MV-4-11 (cell line): ENCODE measurements at places on chromosomes 7 and 10.

- no peak for DNase-seq
Measured at GRCh38 chr7:51847461-51848134, 531.0 kb upstream of the COBL start.

DNA sequence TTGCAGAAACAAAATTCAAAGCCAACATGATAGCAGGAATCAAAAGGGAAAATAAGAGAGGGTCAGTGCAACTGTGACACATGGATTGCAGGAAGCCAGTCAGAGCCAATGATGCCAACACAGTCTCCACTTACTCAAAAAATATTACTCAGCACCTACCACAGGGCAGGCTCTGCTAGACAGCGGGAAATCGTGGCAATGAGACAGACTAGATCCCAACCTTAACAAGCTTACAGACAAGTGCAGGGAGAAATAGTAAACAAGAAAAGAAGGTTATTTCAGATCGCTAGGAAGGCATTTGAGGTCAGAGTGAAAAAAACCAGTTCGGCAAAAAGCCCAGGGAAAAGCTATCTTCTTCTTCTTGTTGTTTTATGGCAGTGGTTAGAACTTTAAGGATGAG is 45.2 kb upstream of the NPFFR1 start:
- DNase-seq: no peak

DNA sequence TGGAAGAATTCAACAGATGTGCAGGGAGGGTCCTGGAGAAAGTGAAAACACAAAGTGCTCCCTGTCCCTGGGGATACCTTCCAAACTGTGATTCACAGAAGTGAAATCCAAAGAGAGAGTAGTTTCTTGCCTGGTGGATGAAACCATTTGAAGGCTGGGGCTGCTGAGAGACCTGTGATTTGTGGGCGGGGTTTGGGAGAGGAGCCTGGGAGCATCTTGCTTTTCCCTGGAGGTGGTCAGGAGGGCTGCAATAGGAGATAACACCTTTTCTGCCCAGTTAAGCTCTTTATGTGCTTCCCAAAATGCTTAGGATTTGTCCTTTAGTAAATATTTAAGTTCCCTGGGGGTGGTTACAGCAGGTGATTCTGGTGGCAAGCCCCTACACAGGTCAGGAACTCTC is 105.3 kb upstream of the TPK1 start:
- no peak for DNase-seq

DNA sequence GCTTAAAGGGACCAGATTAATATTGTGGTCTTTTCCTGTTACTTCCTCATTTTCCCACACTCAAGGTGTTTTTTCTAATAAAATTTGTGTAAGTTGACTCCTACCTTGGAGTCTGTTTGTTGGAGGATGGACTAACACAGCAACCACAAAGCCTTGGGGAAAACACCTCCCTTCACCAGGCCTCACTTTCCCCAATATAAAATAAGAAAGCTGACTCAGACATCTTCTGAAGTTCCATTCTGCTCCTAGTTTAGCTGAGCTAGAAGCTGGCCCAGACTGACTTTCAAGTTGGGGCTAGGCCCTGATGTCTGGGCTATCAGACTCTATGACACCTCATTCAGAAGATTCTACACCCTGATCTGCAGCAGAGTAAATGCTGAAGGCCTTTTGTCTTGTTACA is 73.0 kb upstream of the ADRB1 start:
- DNase-seq: no peak

- DNase-seq: no peak
Measured at GRCh38 chr10:104872691-104873090, 231.6 kb downstream of the SORCS3 start.

GRCh38 chr10:59959504-59960018 is 53.2 kb upstream of the CCDC6 start:
- no peak for DNase-seq

GRCh38 chr10:82498976-82499375 is 624.0 kb downstream of the NRG3 start:
- DNase-seq: no peak

DNA sequence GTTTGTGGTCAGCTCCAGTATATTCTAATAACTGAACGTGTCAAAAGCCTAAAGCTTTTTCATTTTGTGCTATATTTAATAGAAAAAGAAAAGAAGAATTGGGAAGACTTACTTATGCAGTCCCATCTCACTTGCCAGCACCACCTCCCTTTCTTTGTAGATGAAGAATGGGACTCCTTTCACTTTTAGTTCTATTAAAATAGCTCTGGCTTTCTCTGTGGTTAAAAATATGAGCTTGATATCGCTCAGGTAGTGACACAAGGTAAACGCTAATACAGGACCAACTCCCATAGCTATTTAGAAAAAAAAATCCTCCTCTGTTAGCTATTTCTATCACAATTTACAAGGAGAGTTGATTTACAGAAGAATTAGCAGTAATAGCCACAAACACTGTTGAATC is 176.8 kb downstream of the PDE1C start:
- DNase-seq: no peak

GRCh38 chr7:117024811-117025210 is 71.5 kb downstream of the ST7 start:
- no peak for DNase-seq

DNA sequence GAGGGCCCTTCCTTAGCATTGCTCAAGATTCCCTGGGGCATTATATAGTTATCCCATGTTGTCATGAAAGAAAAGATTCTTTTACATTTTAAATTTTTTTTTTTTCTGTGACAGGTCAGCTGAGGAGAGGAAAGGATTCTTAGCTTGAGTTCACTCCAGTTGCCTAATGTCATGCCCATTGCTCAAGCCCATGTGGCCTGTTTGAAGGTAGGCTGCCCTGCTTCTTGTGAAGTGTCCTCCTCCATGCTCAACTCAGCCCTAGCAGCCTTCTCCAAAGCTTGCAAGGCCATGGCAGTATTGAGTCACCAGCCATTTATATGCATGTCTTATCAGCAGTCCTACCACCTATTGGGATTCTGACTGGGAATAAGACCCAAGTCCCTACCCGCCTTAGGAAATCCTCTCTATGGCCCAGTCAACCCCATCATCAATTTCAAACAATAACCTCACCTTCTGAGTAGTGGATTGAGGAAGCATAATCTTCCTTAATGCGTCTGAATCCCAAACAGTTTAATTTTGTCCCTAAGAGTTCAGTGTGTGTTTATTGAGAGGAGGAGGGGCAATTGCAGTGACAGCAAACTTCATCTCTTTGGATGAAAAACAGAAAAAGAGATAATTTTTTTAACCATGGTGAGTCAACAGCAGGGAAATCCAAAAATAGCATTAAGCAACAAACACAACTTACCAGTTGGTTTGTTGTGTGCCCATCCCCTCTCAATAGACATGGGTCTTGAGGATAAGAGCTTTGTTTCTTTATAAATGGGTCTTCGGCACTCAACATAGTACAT is 38.6 kb upstream of the WASL start:
- DNase-seq: no peak

- DNase-seq: no peak
Measured at GRCh38 chr7:139515266-139515665, 8.2 kb upstream of the CLEC2L start.

DNA sequence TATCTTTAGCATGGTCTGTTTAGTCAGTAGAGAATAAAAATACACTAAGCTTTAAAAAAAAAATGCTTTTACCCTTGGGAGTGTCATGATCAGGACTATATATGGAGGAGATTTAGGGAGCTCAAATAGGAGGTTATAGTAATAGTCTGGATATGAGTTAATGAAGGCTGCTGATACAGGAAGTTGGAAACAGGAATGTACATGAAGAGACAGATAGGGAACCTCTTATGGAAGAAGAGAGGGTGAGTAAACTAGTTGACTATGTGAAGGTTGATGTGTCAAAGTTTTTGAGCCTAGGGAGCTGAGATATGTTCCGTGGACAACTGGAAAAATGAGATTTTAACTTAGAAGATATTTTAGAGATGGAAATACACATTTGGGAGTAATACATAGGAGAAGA is 472.0 kb upstream of the FZD8 start:
- no peak for DNase-seq

- DNase-seq: no peak
Measured at GRCh38 chr10:11473128-11473760, 138.2 kb downstream of the USP6NL start.

- DNase-seq: peak; percentile 42
Measured at GRCh38 chr10:80185578-80186299, 19.6 kb downstream of the ANXA11 start.

- DNase-seq: peak; percentile 69
Measured at GRCh38 chr7:48097521-48098231, 8.6 kb downstream of the UPP1 start.

DNA sequence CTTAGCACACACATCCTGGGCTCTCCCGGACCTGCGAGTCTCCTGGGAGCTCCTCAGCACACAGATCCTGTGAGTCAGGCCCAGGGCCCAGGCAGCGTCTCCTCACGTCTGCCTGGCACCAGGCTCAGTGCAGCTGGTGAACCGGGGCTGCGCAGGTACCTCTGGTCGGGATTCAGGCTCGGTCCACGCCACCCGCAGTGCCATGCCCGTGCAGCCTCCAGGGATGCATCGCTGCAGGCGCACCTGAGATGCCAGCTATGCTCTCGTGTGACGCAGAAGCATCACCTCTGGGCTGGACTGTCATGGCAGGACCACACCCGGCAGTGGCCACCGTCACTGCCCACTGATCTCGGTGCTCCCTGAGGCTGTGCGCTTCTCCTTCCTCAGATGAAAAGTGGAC is 52.0 kb downstream of the NKX6-2 start:
- no peak for DNase-seq

DNA sequence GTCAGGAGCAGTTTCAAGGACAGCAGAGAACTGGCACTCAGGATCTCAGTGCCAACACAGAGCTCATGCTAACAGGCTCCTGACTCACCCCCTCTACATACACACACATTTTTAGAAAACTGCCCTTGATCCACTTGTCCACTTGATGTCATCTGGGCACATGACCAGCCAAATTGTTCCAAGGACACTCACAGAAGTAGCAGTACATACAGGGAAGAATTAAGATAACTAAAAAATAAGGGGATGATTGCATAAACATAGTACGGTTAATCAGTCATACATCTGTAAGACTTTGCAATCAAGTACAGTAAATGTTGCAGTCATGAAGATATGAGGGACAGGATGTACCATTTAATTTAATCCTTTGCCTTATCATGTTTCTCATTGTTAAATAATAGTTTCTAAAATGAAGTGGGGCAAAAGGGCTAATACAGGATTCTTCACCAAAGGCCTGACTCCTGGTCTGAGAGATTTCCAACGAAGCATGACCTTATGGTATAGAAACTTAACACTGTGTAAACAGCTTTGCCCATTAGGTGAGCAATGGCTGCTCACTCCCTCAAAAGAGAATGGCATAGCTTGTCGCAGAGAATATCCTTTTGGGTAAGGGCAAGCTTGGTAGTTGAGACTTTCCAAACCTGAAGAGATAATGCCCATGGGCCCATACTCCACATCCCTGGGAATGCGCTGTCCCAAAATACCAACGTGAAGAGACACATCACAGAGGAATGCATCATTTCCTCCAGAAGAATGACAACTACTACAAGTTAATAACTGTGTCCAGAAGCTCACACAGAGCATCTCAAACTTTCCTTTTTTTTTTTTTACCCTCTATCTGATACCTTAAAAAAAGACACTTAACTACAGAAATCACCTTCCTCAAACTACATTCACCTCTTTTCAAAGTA is 94.1 kb downstream of the ARMH3 start:
- DNase-seq: no peak

DNA sequence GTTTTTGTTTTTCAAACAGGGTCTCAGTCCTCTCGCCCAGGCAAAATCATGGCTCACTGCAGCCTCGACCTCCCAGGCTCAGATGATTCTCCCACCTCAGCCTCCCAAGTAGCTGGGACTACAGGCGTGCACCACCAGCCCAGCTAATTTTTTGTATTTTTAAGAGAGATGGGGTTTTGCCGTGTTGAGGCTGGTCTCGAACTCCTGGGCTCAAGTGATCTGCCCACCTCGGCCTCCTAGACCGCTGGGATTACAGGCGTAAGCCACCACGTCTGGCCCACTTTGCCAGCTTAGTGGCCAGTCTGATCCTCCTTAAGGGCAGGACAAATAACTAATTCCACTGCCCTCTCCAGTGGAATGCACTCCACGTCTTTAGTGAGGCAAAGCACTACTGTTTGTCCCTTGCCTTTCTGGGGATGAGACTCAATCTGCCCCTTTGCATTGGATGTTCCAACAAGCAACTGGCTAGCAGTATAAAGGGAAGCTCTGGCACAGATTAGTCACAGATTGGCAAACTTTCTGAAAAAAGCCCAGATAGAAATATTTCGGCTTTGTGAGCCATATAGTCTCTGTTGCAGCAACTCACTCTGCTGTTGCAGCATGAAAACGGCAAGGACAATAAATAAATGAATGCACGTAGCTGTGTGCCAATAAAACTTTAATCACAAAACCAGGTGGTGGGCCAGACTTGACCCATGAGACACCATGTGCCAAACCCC is 143.8 kb upstream of the RHEB start:
- DNase-seq: no peak

GRCh38 chr7:66894463-66895080 is 26.5 kb upstream of the TMEM248 start:
- peak; percentile 40 for DNase-seq

DNA sequence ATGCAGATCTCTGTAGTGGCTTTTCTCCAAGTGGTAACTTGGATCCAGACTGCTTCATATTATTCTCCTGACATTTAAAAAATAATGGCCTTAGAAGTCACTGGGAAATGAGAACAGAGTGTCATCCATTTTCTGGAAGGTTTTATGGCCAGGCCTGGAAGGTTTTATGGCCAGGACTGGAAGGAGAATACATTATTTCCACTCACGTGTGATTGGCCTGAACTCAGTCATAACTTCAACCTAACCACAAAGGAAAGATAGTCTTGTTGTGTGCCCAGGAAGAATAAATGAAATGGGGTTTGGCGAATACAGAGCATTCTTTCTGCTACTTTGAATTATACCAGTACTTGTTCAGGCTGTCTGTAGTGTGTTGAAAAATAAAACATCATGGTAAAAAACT is 360.9 kb downstream of the GPAM start:
- no peak for DNase-seq

DNA sequence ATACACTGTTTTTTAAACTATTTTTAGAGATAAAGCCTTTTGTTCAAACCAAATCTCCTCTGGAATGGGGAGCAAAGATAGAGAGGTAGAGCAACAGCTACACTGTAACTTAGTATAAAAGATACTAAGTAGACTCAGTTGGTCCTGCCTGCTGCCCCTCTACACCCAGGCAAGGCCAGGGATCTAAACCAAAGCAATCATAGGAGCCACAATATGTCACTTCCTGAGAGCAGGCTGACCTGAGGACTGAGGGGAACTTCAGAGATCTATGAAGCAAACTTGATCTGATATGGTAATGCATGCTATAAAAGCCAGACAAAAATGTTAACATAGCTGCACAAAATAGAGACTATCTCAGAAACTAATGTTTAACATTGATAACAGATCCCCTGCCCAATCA is 7.0 kb upstream of the TRDMT1 start:
- no peak for DNase-seq

GRCh38 chr10:90734415-90734814 is 123.4 kb downstream of the HTR7 start:
- no peak for DNase-seq
